ENCODE measurements at places on chromosomes 3 and 15.

DNA sequence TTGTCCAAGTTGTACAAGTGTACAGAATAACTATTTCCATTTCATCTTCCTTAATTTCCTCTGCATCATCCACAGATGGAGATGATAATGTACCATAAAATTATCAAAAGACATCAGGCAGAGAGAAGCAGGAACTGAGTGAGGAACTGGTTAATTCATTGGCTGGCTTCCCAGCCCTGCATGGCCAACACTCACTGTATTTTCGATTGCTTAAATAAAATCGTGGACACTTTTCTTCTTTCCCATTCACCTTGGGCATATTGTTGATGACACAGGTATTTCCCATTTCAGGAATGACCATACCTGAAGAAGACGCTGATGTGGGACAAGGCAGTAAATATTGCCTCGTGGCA lies 144.2 kb upstream of the ABHD17C start:
- DNase-seq = no peak

GRCh38 chr3:70010346-70010745 lies 10.8 kb downstream of the SAMMSON start:
- no peak for DNase-seq

GRCh38 chr3:64741341-64741740 lies 53.5 kb upstream of the ADAMTS9 start:
- DNase-seq = no peak

GRCh38 chr3:191455257-191455952 lies 5.6 kb upstream of the PYDC2 start:
- DNase-seq = no peak

DNA sequence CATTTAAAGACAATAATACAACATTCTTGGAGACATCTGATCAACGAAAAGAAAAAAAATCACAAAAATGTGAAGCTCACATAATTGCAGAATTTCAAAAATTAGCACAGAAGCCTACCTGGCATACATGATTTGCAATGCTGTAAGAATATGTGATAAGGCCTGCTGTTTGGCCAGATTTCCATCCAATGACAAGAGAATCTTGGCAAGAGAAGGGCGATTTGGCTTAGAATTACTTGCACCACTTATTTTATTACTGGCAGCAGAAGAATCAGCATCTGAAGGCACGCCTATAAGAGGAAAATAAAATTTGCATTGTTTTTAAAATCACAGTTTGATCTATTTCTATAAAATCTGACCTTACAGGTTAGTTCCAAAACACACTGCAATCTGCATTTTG lies 70.3 kb upstream of the OCA2 start:
- no peak for DNase-seq
